ENCODE measurements at places on chromosomes 4 and X.

DNA sequence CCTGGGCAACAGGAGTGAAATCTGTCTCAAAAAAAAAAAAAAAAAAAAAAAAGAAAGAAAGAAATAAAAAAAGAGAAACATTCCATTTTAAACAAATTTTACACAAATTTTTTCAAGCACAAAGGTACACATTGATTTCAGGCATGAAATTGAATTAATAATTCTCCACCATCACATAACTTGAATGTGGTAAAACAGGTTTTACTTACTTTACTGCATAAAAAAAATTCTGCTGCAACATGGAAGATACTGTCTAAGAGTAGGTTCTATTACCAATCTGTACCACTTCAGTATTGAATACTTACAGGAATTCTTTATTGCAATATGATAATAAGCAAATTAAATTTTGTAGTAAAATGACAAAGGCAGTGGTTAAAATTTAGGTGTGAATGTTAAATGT, 271.6 kb upstream of the ARSJ start:
- DNase-seq = no peak

GRCh38 chr4:53189011-53189410, 176.8 kb downstream of the SCFD2 start:
- peak; percentile 78 for DNase-seq

DNA sequence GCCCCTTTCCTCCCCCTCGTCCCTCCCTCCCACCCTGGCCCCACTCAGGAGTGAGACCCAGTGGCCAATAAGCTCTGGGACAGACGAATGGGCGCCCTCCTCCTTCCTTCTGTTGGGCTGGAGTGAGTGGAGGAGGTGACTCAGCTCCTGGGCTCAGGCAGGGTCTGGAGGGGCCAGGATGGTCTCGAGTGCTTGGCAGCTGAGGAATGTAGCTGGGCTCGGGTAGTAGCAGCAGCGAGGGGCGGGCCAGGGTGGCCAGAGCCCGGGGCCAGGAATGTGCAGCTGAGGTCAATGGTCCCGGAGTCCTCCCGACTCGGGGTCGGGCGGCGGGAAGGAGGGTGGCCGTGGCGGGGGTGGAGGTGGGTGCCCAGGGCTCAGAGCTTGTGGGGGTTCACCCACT, 15.0 kb downstream of the G6PD start:
- peak; percentile 24 for DNase-seq

- no peak for DNase-seq
These were observed 29.6 kb upstream of the ERVMER34-1 start for GRCh38 chr4:52780617-52781354.

DNA sequence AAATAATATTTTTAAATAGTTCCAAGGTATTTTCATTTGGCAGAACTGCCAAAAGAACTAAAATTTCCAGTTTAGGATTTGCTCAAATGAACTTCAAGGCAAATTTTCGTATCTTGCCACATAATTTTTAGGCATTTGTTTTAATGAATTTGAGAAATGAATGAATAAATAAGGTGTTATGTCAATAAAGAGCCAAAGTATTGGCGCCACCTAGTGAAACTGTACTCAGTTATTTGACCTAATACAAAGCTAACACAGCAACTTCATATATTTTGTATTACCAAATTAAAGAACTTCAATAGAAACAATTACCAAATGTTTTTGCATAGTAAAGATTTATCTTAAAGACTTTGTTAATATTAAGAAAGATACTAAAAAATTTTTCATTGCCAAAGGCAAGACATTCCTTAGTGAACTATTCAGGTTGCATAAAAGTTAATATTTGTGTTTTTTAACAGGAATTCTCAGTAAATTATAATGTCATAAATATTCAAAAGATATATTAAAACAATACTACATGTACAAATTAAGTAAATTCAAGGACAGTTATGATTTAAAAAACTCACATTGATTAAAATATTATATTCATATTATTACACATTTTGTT, 50.3 kb downstream of the STPG2 start:
- DNase-seq = no peak

DNA sequence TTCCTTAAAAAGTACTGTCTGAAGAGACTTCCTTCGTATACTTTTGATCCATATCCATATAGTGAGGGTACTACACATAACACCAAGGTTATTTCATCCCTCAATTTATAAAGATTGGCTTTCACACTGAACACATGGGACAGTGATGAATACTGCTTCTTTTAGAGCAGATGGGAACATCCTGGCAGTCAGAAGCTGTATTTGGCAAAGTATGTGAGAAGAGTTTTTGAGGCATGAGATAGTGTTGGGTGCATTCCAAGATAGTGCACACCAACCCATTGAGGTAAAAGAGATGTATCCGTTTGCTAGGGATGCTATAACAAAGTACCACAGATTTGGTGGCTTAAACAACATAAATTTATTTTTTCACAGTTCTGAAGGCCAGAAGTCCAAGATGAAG, 141.1 kb downstream of the MOSPD2 start:
- peak; percentile 20 for DNase-seq

DNA sequence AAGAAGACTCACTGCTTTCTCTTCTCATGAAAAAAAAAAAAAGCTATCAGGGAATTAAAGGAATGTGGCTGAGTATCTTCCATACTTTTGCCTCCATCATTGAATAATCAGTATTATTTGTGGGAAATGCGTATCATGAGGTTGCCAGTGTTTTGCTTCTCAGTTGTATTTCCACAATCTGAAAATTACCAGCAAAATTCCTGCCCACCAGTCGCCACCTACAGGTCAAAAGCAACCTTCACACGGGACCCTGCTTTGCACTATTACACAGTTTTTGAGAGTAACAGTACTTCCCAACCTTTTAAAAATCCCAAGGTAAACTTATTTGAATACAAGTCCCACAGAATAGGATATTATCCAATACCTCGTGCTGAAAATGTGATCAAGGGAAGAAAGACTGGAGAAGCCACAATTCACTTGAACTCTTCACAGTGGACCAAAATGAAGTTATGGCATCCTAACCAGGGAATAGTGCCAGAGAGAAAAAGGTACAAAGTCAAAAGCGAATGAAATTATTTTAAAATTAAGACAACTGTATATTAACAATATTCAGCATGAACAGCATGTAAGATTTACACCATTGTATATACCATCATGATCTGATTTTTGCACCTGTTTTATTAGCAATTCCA, 30.4 kb downstream of the PGRMC1 start:
- peak; percentile 2 for DNase-seq

- peak; percentile 78 for DNase-seq
These were observed 47.8 kb downstream of the FHDC1 start for GRCh38 chr4:152983774-152984411.

GRCh38 chr4:80069837-80070731, 2.9 kb downstream of the ANTXR2 start:
- no peak for DNase-seq

DNA sequence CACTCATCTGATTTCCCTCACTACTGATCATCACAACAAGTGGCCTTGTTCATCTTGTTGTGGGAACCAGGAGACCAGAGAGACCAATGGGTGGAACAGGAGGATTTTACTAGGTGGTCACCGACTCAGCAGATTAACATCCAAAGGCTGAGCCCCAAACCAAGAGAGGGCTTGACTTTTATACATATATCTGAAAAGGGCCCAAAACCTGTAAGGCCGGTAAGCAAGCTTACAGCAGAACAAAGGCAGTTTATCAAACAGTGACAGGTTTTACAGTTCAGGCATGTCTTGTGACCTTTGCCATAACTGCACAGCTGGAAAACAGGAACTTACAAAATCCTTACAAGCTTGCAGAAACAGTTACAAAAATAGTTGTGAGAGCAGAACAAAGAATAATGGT, 195.9 kb downstream of the OR13H1 start:
- no peak for DNase-seq

GRCh38 chr4:118947095-118947494, 58.4 kb downstream of the SYNPO2 start:
- no peak for DNase-seq

- DNase-seq = no peak
These were observed 157.8 kb upstream of the AADAT start for GRCh38 chr4:170247596-170247995.

- no peak for DNase-seq
These were observed 106.9 kb upstream of the INPP4B start for GRCh38 chr4:142952821-142953580.

DNA sequence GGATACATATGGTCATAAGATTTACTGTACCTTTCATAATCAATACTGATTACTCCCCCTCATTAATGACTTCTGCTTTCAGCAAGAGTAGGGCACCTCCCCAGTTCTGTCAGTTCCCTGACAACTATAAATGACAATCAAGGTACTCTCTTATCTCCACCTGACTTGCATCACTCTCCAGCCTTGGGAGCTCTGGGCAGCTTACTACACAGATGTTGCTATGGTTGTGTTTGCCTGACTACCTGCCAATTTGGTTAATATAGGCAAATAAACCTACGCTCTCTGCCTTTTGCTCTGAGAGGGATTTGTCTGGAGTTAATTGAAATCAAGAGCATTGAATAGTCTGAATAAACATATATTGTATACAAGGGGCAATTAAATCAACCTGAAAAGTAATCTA, 22.8 kb upstream of the MAP7D3 start:
- no peak for DNase-seq
